ENCODE measurements at places on chromosomes 5 and 9. TPM values are rescaled to one million over a fixed set of nuclear protein-coding genes. Genes with fewer than 3 reads are reported as not detected.

Gene HTR1A
- 5.0 TPM for total RNA-seq

Gene CARTPT
- not detected for total RNA-seq

Gene FANCG
- 39.7 TPM for total RNA-seq

Gene FOXD4
- 1.00 TPM for total RNA-seq

Gene IFNA2
- total RNA-seq = not detected

Gene SPATA24
- total RNA-seq = 4.4 TPM

Gene KCTD16
- total RNA-seq = 20.4 TPM

Gene ACOT12
- total RNA-seq = 2.4 TPM

Gene CCL21
- total RNA-seq = not detected

Gene PLPPR1
- 65.3 TPM for total RNA-seq

Gene NTNG2
- total RNA-seq = 25.0 TPM

Gene PCDHGA11
- total RNA-seq = 29.1 TPM

Gene IL3
- total RNA-seq = not detected

Gene ANKRD18A
- total RNA-seq = 7.3 TPM

Gene NMUR2
- total RNA-seq = not detected

Gene RIMOC1
- 27.6 TPM for total RNA-seq

Gene SLC25A2
- total RNA-seq = 0.36 TPM

Gene ADRB2
- 1.1 TPM for total RNA-seq

Gene SNCAIP
- 70.7 TPM for total RNA-seq

Gene ADAMTS13
- 2.9 TPM for total RNA-seq

Gene ARHGEF39
- total RNA-seq = 1.3 TPM
